ENCODE measurements at places on chromosomes 16 and 17.

GRCh38 chr17:73052923-73053322 is 39.6 kb downstream of the SLC39A11 start:
- DNase-seq: no peak

GRCh38 chr16:71473891-71474290 is 11.8 kb upstream of the ZNF23 start:
- no peak for DNase-seq

DNA sequence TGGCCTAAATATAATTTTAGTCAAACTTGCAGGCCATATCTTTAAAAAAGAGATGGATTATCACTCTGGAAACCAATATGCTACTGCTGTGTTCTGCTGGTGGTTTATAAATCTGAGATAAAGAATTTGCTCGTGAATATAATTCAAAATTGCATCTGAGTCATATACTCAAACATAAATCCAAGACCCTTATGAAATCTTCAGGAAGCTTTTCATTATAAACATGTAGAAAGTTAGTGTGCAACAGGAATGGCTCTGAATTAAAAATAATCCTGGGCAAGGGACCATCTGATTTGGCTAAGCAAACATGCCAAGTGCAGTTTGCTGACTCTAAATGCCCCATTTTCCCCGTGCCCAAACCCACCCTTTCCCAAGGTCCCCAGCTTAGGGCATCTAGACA is 57.3 kb downstream of the TEX2 start:
- DNase-seq: no peak

DNA sequence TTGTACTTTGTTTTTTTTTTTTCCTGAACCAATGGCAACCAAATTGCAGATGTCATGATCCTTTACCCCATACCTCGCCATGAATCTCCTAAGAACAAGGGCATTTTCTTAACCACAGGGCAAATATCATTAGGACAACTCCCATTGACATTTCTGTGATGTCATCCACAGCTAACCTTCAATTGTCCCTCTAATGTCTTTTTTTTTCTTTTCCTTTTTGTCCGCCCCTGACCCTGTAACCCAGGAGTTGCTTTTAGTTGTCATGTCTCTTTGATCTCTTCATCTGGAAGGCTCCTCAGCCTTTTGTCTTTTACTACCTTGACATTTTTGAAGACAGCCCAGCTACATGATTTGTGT is 410 bp upstream of the NAGPA start:
- no peak for DNase-seq

- no peak for DNase-seq
Observed at GRCh38 chr17:81710514-81711308, 1.4 kb upstream of the SLC25A10 start.

DNA sequence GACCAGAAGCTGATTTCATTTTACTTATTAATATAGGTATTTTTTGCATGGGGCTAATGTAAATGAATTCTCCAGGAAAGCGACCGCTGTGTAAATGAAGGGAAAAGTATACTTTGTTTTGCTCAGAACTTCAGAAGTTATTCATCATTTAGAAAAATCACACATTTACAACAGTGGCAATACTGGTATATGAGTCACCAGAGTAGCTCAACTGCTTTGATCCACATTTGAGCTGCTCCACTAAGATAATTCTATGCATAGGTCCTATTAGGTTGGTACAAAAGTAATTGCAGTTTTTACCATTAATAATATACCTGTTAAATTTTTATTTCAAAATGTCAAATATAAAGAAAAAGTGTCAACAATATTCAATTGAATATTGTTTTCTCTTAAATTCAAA is 22.9 kb upstream of the DYNLRB2 start:
- DNase-seq: no peak

DNA sequence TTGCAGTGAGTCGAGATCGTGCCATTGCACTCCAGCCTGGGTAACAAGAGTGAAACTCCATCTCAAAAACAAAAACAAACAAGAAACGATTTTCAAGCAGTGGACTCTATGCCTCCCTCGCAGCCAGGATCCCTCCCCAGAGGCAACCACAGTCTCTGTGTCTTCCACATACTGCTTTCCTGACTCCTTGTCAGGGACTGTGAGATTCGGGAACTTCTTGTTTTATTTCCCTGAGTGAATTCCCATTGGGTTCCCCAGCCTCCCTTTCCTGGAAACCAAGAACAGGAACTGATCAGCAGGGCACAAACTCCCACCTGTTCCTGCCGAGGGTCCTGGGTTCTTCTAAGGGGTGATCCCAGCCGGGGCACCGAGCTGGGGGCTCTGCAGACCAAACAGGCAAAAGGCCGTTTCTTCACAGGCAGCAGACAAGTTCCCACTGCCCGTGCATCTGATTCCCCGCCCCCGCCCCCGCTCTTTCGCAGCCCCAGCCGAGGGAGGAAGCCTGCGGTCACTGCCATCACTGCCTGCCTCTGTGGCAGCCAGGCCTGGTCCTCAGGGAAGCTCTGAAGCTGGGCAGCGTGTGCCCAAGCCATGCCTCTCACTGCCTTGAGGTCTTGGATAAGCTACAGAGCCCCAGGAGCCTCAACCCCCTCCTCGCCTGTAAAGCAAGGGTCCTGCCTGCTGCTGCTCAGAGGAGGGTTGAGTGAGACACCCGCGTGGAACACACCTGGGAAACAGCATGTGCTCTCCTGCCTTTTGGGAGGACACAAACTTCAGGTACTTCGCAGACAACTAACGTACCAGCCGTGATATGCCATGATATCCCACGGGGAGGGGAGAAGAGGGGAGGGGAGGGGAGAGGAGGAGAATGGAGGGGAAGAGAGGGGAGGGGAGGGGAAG is 5.5 kb upstream of the PIEZO1 start:
- DNase-seq: peak; percentile 65

DNA sequence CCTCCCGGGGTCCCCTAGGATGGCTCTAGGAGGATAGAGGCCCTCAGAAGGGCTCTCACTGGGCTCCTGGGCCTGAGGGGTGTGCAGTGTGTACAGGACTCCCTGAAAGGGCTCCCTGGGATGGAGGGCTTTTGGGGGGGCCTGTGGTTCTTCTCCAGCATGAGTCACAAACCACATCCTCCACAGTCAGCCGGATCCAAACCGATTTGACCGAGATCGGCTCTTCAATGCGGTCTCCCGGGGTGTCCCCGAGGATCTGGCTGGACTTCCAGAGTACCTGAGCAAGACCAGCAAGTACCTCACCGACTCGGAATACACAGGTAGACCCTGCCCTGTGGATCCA is 4.5 kb downstream of the TRPV2 start:
- DNase-seq: no peak

DNA sequence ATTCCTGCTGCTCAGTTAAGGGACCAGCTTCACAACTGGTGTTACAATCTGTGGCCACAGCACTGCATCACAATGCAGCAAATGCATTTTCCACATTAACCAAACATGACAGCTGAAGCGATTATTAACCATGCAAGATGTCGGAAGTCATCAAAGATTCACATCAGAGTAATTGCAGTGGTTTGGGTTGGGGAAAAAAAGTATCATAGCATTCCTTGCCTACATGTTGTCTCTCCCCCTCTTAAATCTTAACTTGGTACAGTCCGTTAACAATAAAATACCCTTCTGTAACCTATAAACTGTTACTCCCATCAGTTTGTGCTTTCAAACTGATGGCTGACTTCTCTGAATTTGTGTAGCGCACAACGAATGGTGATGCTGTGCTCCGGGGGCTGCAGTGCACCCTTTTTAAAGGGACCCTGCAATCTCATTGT is 51.6 kb downstream of the NUP93 start:
- DNase-seq: no peak

DNA sequence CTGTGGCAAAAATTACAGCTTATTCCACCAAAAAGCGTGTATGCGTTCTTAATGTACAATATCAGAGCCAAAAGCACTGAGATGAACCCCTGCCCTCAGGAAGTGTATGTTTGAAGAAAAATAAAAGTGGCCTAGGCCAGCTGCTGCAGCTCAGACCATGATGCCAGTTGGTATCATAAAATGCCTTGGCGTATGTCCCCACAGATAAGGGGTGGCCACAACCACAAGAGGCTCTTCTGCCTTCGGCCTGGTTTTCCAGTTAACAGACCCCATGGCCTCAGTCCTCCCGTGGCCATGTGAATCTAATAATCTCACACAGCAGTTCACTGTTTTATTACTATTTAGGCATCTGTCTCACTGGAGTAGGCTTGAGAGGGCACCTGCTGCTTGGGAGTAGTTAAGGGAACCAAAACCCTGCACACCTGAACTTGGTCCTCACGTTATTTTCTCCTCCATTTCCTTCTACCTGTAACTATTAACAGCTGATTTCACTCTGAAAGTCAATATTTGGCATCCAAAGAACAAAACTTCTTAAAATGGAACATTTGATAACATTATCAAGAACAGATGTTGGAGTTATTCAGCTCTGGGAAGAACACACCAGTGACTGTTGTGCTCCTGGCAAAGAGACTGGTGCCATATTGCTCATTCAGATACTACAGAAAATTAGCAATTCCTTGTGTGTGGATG is 34.8 kb upstream of the ERN1 start:
- no peak for DNase-seq

GRCh38 chr17:33615861-33616260 is 322.8 kb upstream of the ASIC2 start:
- DNase-seq: no peak

DNA sequence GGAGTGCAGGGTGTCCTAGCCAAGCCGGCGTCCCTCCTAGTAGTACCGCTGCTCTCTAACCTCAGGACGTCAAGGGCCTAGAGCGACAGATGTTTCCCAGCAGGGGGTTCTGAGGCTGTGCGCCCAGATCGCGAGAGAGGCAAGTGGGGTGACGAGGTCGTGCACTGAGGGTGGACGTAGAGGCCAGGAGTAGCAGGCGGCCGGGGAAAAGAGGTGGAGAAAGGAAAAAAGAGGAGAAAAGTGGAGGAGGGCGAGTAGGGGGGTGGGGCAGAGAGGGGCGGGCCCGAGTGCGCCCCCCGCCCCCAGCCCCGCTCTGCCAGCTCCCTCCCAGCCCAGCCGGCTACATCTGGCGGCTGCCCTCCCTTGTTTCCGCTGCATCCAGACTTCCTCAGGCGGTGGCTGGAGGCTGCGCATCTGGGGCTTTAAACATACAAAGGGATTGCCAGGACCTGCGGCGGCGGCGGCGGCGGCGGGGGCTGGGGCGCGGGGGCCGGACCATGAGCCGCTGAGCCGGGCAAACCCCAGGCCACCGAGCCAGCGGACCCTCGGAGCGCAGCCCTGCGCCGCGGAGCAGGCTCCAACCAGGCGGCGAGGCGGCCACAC is at the start of gene MMP2:
Gene MMP2, plus strand, starts transcription at position 372 of the 603 bp plus-strand sequence. CDS start 282 bp downstream, outside the sequence.
- no peak for DNase-seq

DNA sequence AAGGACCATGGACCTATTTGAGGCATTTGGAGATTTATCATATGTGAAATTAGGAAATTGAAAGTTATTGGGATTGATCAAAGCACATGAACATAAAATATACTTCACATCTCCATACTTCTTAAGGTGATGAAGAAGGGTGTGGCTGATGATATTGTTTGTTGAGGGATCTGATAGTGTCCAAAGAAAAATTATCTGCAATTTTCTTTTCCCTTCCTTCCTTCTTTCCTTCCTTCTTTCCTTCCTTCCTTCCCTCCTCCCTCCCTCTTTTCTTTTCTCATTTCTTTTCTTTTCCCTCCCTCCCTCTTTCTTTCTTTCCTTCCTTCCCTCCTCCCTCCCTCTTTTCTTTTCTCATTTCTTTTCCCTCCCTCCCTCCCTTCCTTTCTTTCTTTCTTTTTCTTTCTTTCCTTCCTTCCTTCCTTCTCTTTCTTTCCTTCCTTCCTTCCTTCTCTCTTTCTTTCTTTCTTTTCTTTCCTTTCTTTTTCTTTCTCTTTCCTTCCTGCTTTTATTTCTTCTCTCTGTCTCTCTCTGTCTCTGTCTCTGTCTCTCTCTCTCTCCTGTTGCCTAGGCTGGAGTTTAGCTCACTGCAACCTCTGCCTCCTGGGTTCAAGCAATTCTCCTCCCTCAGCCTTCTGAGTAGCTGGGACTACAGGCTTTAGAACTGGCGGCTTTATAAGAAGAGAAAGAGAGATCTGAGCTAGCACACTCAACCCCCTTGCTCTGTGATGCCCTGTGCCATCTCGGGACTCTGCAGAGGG is 20.9 kb upstream of the ITPRIPL2 start:
- no peak for DNase-seq

- no peak for DNase-seq
Observed at GRCh38 chr17:50570528-50570927, 10.0 kb downstream of the CACNA1G start.

DNA sequence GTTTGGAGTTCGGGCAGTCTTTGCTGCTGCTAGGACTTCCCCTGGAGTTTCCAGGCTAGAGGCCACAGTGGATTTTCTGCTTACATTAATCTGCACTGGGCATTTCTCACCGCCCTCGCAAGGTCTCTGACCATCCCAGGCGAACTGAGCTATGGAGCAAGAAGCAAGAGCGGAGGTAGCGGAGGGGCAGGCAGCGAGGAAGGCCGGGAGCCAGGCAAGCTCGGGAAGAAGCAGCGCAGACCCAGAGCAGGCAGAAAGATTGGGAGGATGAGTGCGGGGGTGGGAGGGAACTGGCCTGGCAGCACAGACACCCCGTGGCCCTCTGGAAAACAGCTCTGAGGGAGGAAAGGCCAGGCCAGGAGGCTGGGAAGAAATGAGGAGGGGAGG is 3.8 kb downstream of the COTL1 start:
- no peak for DNase-seq

GRCh38 chr17:51347851-51348584 is 87.7 kb downstream of the UTP18 start:
- DNase-seq: no peak

DNA sequence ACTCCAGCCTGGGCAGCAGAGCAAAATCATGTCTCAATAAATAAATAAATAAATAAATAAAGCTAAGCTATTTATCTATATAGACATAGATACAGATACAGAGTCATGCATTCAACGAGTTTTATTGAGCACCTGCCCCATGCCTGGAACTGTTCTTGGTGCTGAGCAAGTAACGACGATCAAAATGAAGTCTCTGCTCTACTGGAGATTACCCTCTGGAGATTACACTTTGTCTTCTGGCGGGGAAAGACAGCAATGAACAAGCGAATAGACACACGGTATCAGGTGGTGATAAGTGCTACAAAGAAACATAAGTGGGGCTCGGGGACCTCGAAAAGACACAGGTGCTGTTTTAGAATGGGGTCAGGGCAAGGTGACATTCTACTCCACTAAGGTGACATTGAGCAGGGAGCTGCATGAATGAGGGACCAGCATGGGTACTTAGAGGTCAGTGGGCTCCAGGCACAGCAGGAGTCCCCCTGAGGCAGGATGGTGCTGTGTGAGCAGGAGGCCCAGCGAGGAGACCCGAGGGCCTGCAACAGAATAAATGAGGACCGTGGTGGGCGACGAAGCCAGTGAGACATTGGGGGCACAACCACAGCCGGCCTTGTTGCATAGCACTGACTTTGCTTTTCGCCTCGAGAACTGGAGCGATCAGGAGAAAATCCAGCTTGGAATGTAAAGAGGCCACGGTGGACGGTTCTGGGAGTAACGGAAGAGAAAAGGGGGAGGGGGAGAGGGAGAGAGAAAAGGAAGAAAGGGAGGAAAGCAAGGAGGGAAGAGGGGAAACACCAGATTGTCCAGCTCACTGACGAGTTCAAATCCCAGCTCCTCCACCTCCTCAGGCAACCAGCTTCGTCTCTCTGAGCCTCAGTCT is 42.4 kb upstream of the MEAK7 start:
- DNase-seq: no peak

DNA sequence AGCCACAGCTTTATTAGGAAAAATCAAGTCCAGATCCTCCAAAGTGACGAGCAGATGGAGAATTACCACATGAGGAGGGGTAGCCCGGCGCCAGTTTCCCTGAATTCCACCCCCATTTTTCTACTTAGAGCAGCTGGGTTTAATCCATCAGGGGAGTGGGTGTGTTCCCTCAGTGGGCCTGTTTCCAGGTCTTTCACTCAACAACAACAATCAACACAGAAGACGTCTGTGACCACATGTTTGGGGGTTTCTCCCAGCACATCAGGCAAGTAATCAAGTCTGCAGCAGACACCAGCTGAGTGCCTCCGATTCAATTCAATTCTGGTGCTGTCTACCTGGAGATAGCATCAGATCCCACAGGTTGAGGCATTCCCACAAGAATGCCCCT is 6.8 kb downstream of the SLC6A2 start:
- DNase-seq: no peak
